Left lung (tissue), 14 donors: ENCODE measurements at places on chromosomes 7 and 10.

- DNase-seq: no peak
These were observed 36.3 kb downstream of the NHLRC2 start for GRCh38 chr10:113890769-113891168.

DNA sequence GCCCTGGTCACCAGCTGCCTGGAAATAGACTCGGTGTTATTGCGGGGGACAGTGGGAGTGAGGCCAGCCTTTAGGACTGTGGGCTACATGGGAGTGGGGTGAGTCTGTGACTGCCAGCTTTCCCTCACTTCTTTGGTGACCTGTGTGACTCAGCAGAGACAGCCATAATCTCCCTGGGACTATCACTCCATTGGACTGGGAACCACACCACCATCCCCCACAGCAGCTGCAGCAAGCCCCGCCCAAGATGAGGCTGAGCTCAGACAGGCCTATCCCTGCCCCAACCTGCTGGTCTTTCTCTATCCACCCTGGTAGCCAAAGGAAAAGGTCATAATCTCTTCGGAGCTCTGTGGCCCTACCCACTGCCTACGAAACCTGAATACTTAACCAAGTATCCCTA lies 263.2 kb downstream of the FZD1 start:
- no peak for DNase-seq

GRCh38 chr10:17607603-17608332 lies 9.4 kb downstream of the HACD1 start:
- DNase-seq: no peak

DNA sequence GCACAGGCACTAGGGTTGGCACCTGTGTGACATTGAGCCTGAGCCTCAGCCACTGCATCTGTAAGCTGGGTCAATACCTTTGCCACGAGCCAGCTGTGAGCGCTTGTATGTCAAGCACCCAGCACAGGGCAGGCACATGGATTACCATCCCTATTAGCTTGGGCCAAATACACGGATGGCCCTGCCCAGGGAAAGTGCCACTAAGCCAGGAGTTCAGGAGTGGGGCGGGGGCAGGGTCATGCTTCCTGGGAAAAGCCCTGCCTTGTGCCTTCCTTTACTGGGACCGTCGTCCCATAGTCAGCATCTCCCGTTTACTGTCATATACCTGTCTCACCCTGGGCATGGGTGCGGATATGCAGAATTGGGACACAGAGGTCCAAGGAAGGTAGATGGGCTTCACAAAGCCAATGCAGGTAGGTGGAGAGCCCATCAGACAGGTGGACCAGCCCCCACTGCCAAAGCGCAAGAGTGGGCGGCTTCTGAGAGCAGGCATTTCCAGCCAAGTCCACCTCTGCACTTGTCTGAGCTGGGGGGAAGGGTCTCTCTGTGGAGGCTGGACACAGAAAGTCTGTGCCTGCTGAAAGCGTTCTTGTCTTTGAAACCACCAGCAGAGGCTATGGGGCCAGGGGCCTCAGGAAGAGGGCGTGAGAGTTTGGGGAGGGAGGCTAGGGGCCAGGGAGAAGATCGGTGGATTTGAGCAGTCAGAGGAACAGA lies 72.6 kb downstream of the VWA2 start:
- no peak for DNase-seq

- no peak for DNase-seq
These were observed 19.8 kb upstream of the CLDN4 start for GRCh38 chr7:73810998-73811360.

DNA sequence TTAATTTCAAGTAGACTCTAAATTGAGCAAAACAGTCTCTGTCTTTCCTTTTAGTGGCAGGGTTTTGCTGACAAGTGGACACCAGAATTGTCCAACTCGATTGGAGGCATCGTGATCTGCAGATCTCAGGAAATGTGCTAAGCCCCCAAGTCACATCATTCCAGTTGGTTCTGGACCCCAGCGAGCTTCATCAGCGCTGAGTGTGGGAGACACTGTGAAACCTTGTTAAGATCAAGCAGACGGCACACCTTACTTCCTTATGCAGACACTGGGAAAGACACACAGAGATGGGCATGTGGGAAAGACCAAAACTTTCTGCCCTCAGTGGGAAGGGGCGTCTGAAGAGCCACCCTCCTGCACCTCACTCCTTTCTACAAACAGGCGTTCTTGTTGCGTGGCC lies 440.8 kb downstream of the GLRX3 start:
- no peak for DNase-seq

- no peak for DNase-seq
These were observed 244.8 kb downstream of the BICC1 start for GRCh38 chr10:58757352-58758065.

DNA sequence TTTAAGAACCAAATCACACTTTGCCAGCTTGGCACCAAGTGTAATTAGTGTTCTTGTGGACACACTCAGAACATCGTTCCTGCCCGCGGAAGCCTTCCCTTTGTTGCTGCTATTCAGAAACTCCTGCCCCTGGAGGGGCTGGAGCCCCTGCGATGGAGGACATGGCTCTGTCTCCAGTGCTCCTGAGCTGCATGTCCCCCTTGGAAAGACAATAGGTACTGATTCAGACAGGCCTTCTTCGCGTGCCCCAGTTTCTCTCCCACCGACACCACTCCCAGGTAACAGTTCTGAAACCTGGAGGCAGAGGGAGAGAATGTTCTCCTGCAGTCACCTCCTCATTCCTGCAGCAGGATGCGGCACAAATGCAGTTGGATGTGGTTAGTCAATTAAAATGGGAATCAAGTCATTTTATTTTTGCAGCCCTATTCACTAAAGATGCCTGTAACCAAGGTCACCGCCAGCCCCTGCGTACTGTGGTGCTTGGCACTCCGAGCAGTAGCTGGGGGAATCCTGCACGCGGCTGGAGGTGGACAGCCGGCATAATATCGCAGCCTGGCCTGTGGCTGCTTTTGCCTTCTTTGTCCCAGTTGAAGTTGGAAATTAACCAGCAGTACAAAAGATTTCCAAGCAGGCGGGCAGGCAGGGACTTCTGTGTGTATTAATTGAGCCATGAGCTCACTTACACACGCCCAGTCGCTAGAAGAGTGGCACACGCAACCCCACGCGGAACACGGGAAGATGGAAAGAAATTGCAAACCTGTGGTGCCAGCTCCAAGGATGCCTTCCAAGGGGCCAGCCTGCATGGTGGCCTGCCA lies 205.7 kb downstream of the EBF3 start:
- DNase-seq: no peak

DNA sequence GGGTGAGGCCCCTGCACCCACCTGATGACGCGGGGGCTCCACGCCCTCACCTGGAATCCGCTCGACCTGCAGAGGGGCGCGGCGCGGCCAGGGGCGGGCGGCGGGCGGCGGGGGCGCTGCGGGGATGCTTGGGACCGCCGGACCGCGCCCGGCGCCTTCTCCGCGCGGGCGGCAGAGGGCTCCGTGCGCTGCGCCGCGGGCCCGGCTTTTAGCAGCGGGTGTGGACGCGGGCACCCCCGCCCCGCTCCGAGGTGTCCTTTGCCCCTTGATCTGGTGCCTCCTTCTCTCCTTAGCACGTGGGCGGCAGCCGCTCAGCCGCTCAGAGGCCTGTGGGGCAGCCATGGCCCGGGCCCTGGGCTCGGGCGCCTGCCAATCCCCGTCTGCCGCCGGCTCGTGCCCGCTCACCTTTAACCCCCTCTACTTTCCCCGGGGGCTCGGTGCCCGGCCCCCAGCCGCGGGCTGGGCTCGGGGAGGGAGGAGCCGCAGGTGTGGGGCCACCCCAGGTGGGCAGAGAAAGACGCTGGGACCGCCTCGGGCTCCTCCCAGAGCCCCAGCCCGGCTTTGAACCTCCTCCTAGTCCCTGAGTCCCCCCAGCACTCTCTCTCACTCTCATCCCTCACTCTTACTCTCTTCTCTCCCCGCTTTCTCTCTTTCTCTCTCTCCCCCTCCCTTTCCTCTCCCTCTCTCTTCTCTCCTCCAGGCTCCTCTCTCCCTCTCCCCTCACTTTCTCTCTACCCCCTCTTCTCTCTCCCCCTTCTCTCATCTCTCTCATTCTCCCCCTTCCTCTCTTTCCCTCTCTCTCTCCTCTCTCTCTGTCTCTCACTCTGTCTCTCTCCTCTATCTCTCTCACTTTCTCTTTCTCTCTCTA lies 19.7 kb upstream of the VPS37D start:
- DNase-seq: no peak

- no peak for DNase-seq
These were observed 19.6 kb upstream of the UCMA start for GRCh38 chr10:13253726-13254125.

- no peak for DNase-seq
These were observed 22.2 kb upstream of the CAMK2B start for GRCh38 chr7:44347546-44348114.
